COR-L47 (cell line): ENCODE measurements at places on chromosomes 7 and 10.

DNA sequence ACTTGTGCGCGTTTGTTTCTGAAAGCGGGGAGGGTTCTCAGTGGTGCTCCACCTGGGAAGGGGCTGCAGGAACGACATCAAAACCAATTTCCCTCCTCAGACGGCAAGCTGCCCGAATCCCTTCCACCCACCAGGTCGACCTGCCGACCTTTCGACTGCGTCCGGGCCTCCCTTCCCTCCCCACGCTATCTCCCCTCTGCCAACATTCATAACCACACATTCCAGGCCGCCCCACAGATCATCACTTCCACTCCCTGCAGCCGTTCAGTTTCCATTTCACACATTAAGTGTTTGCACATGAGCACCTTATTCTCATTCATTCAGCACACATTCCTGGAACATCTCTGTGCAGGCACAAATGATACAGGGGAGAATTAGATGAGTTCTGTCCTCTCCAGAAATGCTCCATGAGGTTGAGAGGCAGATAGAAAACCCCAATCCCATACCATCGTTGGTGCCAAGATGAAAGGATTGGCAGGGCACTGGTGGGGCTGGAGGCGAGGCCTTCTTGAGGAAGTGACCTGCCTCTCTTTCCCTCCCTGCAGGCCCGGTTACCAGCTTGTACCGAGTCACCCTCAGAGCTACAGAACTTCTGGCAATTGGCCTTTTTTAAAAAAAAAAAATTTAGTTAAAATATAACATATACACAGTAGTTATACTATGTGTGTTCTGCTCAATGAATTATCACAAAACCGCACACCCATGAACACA is 70.0 kb downstream of the MINDY4 start:
- DNase-seq = no peak

DNA sequence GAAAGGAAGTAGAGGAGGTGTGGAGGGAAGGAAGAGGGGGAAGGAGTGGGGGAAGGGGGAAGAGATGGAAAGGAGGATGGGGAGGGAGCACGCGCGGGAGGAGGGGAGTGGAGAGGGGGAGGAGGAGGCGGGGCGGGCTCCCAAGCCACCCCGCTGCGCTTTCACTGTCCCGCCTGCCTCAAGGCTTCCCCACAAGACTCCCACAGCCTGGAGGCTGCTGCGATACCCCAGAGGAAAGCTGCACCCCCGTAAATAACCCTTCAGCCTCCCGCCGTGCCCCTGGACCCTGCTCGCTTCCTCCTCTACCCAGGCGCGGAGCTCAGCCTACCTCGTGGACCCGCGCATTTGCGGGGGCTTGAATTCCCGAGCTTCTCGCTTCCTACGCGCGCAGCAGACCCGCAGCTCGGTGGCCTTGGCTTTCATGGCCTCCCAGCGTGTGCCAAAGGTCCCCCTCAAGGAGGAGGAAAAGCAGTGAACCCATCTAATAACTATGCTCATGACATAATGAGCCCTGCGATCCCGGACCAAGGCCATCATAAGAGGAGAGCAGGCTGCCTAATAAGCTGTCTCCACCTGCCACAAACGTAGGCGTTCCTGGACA is at the start of gene C10orf67:
Gene C10orf67, minus strand, starts transcription at position 557 of the 601 bp plus-strand sequence. Its CDS starts 23 bp downstream, at position 534.
- DNase-seq = no peak

GRCh38 chr10:25849268-25849667 is 84.8 kb upstream of the MYO3A start:
- no peak for DNase-seq

GRCh38 chr10:33655165-33655815 is 320.8 kb upstream of the NRP1 start:
- no peak for DNase-seq

DNA sequence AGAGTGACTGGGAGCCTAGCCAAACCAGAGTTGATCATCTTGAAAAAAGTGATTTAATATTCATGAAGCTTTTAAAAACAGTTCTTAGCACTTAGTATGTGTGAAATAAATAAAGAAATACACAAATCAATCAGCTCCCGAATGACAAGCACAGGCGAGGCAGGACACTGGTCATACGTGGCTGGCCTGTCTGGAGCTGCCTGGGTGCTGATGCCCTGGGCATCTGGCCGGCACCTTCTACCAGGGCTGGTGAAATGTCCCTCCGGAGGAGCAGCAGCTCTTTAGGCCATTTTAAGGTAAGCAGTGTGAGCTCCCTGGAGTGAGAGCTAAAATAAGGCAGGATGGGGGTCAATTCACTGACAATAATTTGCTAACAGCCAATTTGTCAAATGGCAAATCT is 23.7 kb downstream of the IL15RA start:
- DNase-seq = no peak

DNA sequence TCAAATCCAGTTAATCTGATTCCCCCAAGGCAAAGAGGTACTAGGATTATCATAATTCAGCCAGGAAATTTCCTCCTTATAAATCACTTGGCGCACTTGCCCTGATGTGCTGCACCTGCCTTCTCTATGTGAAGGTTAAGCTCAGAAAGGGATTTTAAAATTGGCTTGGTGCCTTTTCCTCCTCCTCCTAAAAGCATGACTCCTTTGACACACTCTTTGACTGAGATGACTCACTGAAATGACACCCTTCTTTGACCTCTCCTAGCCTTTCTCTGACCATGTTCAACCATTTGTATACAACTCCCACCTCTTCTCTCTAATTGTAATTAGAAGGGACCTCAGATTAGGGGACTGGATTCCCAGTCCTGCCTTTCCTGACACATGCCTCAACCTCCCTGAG is 46.5 kb downstream of the ABLIM1 start:
- DNase-seq = no peak

- no peak for DNase-seq
Observed at GRCh38 chr7:90825779-90826178, 229.7 kb downstream of the CDK14 start.

- no peak for DNase-seq
Observed at GRCh38 chr10:37736120-37736519, 121.3 kb downstream of the ZNF248 start.

DNA sequence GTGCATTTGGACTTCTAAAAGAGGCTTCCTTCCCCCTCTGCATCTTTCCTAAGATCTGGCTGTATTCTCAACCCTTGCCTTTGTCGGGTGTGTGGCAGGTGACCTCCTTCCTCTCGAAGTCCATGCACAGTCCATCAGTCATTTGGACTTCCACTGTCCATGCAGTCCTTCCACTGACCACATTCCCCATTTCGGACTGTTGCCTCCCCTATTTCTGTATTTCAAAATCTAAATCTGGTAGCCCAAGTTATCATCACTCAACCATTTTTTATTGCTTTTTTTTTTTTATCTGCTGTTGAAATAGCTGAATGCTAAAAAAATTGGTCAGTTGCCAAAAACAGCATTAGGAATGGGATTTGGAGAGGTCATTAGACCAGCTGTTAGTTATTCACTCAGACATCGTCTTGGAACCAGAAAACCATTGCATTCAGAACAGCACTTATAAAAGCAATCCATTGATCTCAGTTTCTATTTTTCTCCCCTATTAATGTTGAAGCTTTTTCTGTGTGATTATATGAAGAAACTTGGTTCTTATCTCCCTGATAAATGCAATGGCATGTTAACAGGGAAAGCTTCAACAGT is 575.6 kb downstream of the KIF20B start:
- no peak for DNase-seq

GRCh38 chr7:100372694-100373093 is 593 bp upstream of the PILRA start:
- no peak for DNase-seq

DNA sequence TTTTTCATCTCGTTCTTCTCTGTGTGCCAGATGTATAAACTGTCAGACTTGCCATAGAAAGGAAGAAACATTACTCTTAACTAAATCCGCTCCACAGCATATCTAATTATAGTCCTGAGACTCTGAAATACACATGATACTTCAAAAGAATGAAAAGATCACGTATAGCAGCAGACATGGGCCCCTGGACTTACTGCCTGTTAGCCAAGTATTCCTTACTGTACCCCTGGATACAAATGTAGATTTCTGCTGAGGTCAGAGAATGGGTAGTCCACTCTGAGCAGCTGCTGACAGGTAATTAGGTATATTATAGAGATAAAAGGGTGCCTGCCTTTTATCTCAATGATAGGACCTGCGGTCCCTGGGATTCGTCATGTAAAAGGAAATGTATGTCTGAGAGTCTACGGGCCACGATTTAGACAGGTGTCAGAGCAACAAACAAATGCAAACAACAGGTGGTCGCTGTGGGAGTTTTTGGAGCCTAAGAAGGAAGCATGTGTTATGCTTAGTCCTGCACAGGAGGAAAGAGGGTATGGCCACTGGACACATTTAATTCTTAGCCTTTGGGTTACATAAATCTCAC is 69.4 kb downstream of the VOPP1 start:
- DNase-seq = peak; percentile 80

DNA sequence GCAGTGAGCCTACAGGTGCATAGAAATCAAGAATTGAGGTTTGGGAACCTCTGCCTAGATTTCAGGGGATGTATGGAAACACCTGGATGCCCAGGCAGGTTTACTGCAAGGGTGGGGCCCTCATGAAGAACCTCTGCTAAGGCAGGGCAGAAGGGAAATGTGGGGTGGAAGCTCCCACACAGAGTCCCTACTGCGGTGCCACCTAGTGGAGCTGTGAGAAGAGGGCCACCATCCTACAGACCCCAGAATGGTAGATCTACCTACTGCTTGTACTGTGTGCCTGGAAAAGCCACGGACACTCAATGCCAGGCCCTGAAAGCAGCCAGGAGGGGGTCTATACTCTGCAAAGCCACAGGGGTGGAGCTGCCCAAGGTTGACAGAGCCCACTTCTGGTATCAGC is 533.5 kb downstream of the GPAM start:
- DNase-seq = no peak

DNA sequence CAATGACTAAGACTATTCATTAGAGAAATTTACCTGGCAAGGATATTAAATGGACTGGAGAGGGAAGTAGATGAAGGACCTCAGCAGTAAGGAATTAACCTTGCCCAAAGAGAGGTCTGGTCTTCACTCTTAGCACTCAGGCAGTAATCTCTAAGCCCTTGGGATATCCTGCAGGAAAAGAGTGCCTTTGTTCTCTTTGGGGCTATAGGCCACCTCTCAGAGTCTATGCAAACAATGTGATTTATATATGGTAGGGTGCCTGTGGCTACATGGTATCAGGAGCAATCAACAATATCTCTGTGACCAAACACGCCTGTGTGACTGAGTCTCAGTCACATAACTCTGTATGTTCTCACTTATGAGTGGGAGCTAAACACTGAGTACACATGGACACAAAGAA is 154.7 kb upstream of the CDK1 start:
- no peak for DNase-seq

- DNase-seq = no peak
Observed at GRCh38 chr7:121871188-121871587, 1.8 kb upstream of the PTPRZ1 start.

DNA sequence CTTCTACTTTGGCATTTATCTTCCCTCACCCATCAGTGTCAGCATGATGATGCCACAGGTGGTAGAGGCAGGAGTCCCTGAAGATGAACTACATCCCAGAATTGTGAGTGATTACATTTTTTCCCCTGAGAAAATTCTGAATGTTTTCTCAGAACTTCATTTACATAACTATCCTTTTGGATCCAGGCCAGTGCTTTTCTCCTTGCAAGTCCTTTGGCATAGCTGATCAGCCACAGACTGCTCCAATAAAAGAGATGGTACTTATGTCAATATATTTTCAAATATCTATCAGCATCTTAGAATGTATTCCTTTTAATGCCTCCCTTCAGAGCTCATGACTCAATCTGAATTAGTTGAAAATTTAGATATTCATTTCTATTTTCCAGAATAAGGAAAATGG is 135.5 kb downstream of the IQUB start:
- DNase-seq = no peak

GRCh38 chr7:150479023-150479716 is 28.7 kb downstream of the GIMAP8 start:
- DNase-seq = no peak

GRCh38 chr10:3077940-3078630 is 10.7 kb downstream of the PFKP start:
- peak; percentile 59 for DNase-seq

DNA sequence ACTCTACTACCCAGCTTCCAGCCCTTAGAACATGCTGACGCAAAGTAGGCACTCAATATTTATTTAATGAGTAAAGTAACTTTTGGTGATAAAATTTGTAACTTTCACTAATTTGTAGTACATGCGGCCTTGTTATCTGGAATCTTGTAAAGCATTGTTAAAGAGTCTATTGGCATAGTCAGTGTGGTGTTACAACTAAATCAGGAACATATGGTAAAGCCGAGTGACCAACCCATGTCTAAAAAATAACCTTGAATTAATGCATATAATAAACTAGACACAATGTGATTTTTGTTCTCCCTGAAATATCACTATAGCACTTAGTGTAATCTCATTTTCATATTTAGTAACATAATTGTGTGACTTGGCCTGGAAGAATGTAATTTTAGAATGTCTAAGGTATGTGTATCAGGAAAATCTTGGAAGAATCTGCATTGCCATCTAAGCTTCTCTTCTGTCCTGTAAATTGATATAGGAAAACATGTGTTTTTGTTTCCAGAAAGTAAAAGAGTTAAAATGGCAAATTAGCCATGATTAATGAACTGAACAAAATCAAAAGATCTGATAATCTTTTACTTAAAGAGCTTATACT is 256.7 kb upstream of the GNAI1 start:
- no peak for DNase-seq

GRCh38 chr7:148611692-148612091 is 21.1 kb downstream of the C7orf33 start:
- no peak for DNase-seq

DNA sequence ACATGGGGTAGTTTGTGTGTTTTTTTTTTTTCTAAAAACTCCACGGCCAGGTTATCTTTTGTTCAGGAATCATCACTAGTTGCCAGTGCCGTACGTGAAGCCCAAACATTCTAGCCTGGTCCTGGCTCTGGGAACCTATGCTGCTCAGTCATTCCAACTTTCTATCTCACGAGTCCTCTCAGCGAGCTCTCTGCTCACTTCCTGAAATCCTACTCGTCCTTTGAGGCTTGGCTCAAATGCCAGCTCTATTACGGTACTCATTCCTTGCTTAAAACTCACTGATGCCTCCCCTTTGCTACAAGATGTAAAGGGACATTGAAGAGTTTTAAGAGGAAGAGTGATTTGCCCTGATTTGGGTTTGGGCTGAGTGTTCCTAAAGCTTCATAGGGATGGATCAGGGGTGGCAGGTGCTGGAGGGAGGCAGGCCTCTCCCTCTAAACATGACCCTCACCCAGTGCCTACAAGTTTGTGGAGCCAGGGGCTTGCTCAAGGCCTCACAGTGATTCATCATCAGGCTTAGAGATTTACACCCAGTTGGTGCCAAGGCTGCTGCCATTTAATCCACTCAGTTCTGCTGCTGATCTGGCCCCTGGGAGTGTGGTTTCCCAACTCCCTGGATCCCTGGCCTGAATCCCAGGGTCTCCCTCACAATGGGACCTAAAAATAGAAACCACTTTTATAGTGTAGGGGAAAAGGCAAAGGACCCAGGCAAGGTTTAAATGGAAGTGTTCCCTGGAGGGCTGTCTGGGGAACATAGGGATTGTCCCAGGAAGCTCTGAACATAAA is 46.1 kb upstream of the R3HCC1L start:
- no peak for DNase-seq

GRCh38 chr10:45249978-45250693 is 65.3 kb downstream of the OR13A1 start:
- no peak for DNase-seq
